Suprapubic skin (tissue), 4 donors: ENCODE measurements at places on chromosomes 12 and 14. TPM values are rescaled to one million over a fixed set of nuclear protein-coding genes. Genes with fewer than 3 reads are reported as not detected.

Gene NEUROD4
- not detected for total RNA-seq

Gene AQP2
- not detected for total RNA-seq

Gene LRRC23
- total RNA-seq: 4.3 TPM

Gene ADAM21
- not detected for total RNA-seq

Gene BMP4
- total RNA-seq: 23.7 TPM

Gene GPX2
- total RNA-seq: 65.0 TPM

Gene CDKN1B
- 51.0 TPM for total RNA-seq

Gene PTGDR
- total RNA-seq: 0.93 TPM

Gene CBX5
- 27.8 TPM for total RNA-seq

Gene FOXN4
- not detected for total RNA-seq

Gene DTD2
- total RNA-seq: 25.5 TPM

Gene ATXN3
- 40.5 TPM for total RNA-seq

Gene IL23A
- not detected for total RNA-seq

Gene RPGRIP1
- not detected for total RNA-seq

Gene TAS2R30
- 5.0 TPM for total RNA-seq

Gene A2M
- 47.6 TPM for total RNA-seq

Gene SLC16A7
- total RNA-seq: 53.1 TPM

Gene FITM1
- 2.3 TPM for total RNA-seq

Gene DCN
- total RNA-seq: 554 TPM

Gene MANSC4
- total RNA-seq: not detected

Gene VIPAS39
- 21.6 TPM for total RNA-seq

Gene TMPRSS12
- total RNA-seq: not detected
